Glomerular endothelial cell (primary cell): ENCODE measurements at places on chromosomes 2 and 18. TPM values are rescaled to one million over a fixed set of nuclear protein-coding genes. Genes with fewer than 3 reads are reported as not detected.

GRCh38 chr2:98382086-98382485 lies 35.8 kb downstream of the CNGA3 start:
- DNase-seq, result no peak

DNA sequence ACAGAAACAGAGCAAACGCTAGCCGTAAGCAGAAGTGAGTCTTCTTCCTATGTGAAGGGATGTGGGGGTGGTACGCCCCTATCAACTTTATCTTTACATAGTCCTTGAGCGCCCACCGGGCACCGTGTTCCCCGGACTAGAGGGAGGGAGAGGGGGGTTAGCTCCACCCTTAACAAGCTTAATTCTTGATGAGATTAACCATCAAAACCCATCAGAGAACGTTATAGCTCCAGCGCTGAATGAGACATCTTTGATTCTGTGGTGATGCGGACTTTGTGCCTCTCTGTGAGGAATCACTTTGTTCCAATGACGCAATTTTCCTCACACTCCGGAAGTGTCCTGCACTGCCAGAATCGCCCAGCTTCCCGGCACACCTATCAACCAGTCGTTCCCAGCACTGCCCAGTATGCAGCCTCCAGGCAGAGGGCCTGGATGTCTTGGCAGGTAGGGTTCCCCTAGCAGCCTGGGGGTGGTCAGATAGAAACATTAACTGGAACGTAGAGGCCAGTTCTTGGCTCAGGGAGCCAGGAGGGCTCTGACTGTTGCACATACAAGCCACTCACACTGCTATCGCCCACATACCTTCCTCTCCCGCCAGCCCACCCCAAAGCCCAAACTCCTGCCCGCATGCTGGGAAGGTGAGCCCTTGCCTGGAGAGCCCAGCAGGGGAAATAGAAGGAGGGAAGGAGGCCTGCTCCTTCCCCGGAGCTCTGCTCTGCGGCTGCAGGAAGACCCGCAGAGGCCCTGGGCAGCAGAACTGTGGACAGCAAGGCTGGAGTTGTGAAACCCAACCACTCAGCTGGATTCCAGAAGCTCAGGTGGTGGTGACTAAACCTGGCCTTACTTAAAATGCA lies 1.9 kb upstream of the ODC1 start:
- no peak for DNase-seq

GRCh38 chr2:25340181-25340921 lies 1.4 kb downstream of the DNMT3A start:
- no peak for DNase-seq

GRCh38 chr2:168730344-168730743 lies 72.1 kb upstream of the NOSTRIN start:
- DNase-seq, result no peak

- no peak for DNase-seq
Observed at GRCh38 chr18:78799382-78800089, 180.1 kb upstream of the SALL3 start.

SNTG2 gene
- 1.5 TPM in 1 of 2 replicates, not detected in the other for total RNA-seq

CYP26B1 gene
- total RNA-seq, result 0.44 and 2.7 TPM in 2 replicates
